ENCODE measurements at places on chromosomes 12 and 14.

DNA sequence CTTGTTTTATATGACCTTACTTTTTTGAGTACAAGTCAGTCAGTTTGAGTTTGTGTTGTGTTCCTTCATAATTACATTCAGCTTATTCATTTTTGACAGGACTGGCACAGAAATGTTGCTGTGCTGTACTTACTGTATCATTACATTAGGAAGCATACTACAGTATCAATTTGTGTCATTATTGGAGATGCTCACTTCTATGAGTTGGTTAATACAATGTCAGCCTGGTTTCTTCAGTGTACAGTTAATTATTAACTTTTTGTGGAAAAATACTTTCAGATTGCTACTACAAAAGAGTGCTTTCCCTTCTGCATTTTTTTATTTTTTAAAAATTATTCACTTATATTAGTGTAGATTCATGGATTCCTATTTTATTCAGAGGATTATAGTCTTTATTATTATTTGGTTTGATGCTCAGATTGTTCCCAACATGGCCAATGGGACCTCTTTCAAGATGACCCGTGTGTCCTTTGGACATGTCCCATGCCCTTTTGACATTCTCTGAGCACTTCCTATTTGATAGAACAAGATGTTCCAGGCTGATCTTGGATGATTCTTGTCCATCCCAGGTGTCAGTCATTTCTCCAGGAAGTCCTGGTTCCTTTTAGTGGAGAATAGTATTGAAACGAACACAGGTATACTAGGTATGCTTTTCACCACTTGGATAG is 66.6 kb downstream of the MON2 start:
- no peak for DNase-seq

DNA sequence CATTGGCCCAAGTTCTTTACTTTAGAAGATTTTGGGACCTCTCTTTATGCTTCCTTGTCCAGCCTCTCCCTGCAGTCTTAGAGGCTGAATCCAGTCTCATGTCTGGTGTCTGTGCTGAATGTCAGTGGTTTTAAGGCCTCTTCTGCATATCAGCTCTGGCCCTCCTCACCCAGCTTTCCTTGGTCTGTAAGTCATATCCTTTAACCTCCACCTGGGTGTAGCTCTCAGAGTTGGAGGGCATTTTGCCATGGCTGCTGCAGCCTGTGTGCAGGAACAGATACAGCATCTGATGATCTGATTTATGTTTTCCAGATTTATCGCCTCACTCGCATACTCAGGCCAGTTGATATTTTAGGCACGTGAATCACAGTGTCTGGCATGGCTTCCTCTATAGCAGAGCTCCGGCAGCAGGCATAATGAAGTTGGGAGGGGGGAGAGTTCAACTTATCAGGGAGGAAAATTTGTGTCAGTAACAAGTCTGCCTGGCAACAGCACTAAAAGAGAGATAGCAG is 335.0 kb downstream of the PCNX1 start:
- no peak for DNase-seq

DNA sequence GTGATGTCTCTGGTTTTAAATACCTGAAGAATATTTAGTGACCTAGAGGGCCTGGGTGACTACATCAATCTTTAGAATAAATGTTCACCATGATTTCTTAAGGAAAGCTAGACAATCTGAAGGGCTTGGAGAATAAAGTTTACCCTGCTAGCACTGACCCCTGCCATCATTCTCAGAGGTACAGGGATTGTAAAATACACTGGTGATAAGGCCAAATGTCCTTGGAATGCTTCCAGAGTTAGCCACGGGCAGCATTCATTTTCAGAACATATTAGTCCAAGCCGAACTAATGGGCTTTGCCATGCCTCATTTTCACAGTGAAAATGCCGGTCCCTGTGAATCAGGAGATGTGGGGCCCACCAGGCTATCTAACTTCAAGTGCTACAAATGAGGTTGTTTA is 1381.7 kb upstream of the SEL1L start:
- DNase-seq = no peak

DNA sequence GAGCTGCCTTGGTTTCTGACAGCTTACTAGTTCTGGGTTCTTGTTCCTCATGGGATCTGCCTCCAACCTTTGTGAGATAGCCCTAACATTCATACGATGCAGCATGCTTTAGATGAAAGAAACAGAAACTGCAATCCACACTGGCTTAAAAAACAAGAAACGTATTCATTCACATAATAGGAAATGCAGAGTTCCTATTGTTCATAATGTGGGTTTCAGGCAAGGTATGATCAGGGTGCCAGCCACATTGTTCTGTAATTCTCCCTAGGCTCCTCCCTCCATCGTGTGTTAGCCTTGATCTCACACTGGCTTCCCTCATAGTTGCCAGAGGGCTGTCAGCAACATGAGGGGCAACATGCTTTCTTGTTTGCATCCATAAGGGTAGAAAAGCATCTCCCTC is 2.7 kb upstream of the CCDC63 start:
- DNase-seq = no peak

GRCh38 chr12:95681210-95681765 is 109.3 kb downstream of the NTN4 start:
- no peak for DNase-seq

DNA sequence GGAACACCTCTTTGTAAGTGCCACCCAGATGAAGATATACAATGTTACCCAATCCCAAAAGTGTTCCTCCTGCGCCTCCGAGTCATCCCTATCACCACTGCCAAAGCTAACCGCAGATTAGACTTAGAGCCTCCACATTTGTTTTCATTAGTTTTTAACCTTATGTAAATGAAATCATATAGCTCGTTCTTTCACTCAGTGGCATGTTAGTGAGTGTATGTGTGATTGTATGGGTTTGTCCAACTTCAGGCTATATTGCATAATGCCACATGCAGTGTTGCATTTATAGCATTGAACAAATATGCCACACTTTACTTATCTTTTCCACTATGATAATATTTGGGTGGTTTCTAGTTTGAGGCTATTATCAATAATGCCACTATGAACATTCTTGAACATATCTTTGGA is 18.0 kb downstream of the MAP1LC3B2 start:
- no peak for DNase-seq

DNA sequence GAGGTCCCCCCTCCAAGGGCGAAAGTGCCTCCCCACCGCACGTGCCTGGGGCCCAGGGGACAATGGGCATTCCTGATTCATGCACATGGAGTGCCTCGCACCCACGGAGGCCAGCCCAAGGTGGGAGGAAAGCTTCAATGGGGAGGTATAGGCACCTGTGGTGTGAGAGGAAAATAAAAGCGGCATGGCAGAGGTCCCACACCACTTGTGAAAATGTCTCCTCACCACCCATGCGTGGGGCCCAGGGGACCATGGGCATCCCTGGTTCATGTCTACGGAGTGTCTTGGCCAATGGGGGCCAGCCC is 384.7 kb downstream of the ALG10 start:
- no peak for DNase-seq

- DNase-seq = peak; percentile 68
Measured at GRCh38 chr14:99564256-99564925, 39.6 kb downstream of the CCDC85C start.

DNA sequence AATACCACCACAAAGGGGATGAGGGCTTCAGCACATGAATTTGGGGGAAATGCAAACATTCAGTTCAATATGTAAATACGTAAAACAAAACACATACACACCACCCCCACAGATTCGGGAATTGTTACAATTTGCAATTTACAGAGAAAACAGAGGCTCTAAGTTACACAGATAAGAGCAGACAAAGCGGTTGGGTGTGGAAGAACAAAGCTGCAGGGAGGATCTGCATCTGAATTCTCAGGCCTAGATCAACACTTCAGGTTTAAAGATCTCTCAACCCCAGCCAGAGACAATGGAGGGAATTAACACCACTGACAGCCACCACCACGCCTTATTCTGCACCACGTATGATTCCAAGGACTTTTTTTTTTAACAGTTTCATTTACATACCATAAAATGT is 375.5 kb downstream of the BCL11B start:
- DNase-seq = no peak

- no peak for DNase-seq
Measured at GRCh38 chr12:121781484-121781997, 11.9 kb downstream of the RHOF start.

DNA sequence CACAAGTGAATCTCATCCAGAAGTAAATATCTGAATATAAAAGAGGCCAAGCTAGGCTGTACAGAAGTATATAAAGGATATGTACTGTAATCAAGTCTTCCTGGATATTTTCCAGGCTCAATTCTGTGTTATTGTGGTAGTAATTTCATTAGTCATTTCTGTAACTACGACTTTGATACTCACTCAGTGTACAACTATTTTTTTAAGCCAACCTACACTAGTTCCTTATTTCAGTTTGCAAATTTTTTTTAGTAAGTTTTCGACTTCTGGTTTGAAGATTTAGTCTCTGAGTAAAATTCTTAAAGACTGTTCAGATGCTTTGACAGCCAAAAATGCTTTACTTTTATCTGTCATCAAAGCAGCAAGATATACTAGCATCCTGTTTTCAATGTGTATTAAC is 130.8 kb downstream of the CAPZA3 start:
- DNase-seq = no peak
